ENCODE measurements at places on chromosomes 2 and 18.

- no peak for DNase-seq
These were observed 74.8 kb upstream of the SMIM21 start for GRCh38 chr18:75502286-75502685.

GRCh38 chr2:10412380-10412779 lies 35.7 kb downstream of the ODC1 start:
- peak; percentile 58 for DNase-seq

DNA sequence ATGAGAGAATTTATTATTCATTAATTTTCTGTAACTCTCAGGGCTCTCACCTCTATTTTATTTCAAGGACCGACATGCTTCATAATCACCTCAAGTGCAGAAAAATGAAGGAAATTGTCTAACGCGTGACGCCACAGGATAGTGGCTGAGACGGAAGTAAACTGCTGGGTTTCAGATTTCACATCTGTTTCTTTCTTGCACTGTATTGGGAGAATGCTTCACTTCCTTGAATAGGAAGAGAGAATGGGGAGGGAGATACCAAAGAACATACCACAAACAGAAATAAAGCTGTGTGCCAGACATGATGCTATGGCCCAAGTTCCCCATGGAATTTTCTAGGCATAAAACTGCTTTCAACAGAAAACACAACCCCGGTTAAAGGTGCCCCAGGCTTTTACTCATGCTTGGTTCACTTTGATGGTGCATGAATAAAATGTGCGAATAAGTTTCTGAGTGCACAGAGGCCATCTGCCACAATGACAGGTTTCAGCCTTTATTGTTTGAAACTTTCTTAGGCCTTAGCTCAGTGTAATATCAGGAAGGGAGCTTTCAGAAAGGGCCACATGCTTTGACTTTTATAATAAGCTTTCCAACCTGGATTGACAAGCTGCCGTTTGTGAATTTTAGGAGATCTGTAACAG lies 1116.4 kb downstream of the SOCS6 start:
- DNase-seq: no peak

DNA sequence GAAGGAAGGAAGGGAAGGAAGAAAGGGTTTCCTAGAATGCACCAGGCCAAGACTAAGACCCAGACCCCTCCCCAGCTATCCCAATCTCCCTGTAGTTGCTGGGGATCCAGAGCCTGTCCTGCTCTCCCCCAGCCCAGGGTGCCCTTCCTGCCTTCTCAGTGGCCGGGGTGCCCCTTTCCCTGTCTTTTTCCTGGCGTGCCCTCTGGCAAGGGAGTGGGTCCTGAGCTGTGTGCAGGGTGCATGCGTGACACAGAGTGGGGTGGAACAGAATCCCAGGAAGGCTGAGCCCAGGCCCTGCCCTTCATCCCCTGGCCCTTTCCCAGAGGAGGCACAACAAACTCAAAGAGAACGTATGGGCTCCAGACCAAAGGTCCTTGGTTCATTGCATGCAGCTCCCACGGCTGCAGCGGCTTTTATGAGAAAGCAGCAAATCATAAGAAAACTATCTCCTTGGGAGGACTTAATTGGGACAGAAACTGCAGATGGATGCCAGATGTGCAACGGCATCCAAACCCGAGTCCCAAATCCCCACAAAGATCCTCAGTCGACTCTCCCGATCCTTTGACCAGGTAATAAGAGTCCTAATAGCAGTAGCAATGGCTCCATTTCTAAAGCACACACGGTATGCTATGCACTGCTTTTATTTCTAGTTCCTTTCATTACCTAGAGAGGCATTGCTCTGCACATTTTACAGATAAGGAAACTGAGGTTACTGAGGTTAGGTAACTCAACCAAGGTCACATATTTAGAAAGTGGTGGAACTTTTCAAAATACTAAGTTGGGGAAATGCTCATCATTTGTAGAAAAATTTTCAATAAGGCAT lies 12.7 kb upstream of the ARID5A start:
- DNase-seq: no peak

GRCh38 chr2:231923010-231923344 lies 3.2 kb downstream of the NPPC start:
- DNase-seq: no peak

Measured in activated T-cell treated with anti-CD3 and anti-CD28 coated beads, Interleukin-2, amount 50 U/mL, for 72 hours (primary cell).